ENCODE measurements at places on chromosomes 1 and 21.

DNA sequence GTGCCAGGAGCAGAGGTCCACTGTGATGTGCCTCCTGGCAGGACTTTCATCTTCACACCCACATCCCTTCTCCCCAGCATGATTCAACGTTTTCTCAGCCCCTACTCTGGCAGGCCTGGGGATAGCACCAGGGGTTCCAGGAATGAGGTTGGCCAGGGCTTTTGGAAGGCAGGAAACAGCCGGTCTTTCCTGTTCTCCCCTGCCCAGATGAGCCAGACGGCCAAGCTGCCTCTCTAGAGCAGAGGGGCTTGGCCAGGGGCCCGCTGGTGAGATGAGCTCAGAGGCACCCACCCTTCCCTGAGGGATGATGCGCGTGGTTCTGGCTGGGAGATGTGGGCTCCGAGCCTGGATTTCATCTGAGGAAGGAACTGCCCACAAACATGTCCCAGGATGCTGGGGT, 4.3 kb upstream of the MFAP2 start:
- no peak for DNase-seq

GRCh38 chr1:221716713-221717484, 25.0 kb downstream of the DUSP10 start:
- DNase-seq: no peak

DNA sequence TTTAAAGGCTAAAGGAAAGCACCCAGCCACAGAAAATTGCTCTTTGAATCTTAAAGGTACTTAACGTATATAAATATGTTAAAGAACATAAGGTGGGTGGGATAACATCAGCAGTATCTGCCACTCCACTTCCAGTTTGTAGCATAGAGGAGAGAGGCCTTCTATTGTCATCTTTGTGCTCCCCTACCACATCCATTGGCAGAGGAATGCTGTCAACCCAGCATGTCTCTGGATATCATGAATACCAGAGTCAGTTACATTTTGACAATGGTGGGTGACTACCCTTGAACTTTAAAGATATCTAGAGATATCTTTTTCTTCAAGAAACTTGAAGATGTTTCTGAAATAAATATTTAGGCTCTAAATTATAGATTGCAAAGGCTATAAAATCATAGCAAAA, 283.2 kb upstream of the LRRC7 start:
- no peak for DNase-seq

GRCh38 chr1:35539824-35540261, 17.4 kb downstream of the KIAA0319L start:
- no peak for DNase-seq

- no peak for DNase-seq
These were observed 5.2 kb downstream of the DEGS1 start for GRCh38 chr1:224188286-224188685.

DNA sequence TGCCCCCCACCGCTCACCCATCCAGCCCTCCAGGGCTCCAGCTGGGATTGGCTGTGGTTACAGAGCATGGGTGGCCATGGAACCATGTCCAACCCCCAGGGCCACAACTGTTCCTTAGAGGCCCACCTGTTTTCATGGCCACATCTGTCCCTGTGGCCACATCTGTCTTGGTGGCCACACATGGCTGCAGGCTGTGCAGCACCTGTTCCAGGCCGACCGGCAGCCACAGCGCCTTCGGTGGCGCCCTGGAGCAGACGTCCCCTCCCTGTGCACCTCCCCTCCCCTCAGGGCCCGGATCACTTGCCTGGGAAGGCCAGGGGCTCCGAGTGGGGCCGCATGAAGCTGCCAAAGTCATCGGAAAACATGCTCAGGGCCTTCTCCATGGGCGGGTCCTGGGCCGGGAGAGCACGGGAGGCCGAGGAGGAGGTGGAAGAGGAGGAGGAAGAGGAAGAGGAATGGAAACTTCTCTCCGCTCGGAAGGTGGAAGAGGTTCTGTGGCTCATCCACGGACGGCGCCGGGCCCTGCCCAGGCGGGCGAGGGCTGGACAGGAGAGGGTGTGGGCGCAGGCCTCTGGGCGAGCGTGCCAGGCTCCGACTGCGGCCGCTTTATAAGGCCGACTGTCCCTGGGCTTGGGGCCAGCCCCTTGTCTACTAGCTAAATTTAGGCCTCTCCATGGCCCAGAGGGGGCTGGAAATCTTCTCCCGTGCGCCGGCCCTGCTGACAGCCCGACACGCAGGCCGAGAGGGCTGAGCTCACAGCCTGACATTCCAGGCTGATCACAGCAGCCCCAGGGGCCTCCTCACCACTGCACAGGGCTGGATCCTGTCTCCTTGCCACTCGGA, at the start of gene HSPB7:
HSPB7 (minus strand) TSS at position 583 of the 843 bp plus-strand sequence; CDS start at position 503, 80 bp downstream.
- DNase-seq: no peak

DNA sequence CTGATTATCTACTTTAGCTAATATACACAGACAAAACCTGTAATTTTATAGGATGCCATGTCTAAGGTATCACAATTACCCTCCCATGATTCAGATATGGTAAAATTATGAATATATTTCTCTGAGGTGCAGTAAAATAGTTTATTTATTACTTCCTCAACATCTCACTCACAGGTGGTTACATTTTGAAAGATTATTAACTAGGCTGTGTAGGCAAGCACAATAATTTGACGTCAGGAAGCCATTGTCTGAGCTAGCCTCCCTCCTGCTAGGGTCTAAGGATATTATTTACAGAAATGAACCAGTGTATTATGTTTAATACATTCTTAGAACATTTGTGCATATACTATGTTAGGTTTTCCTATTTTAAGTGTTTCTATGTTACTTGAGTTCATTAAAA, 69.9 kb upstream of the ADGRL2 start:
- no peak for DNase-seq
